Psoas muscle (tissue), 8 donors: ENCODE measurements at places on chromosomes 1 and 21. TPM values are rescaled to one million over a fixed set of nuclear protein-coding genes. Genes with fewer than 3 reads are reported as not detected.

Gene EVA1C
- 5.5 TPM for total RNA-seq

DNA sequence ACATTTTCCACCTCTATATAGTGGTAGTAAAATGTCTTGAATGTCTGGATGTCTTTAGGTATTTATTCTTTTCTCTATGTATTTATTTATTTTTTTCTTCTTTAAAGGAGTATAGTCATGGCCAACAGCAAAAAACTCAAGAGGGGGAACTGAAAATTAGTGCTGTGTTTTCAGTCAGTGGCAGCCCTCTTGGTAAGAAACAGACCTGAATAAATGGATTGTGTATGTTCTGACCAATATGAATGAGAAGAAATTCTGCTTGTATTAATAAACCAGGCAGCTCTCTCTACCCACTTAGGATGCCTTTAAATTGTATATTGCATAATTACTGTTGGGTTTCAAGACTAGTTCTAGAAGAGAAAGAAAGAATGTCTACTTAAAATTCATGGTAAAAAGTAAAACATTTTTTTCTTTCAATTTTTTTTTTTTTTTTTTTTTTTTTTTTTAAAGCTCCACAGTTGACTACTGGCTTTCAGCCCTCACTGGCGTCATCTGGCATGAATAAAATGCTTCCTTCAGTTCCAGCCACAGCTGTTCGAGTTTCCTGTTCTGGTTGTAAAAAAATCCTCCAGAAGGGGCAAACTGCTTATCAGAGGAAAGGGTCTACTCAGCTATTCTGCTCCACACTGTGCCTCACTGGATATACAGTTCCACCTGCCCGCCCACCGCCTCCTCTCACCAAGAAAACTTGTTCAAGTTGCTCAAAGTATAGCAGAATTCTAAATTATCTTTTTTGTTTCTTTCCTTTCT, 101.6 kb downstream of the ZMYM4 start:
- DNase-seq, result peak; percentile 48

DNA sequence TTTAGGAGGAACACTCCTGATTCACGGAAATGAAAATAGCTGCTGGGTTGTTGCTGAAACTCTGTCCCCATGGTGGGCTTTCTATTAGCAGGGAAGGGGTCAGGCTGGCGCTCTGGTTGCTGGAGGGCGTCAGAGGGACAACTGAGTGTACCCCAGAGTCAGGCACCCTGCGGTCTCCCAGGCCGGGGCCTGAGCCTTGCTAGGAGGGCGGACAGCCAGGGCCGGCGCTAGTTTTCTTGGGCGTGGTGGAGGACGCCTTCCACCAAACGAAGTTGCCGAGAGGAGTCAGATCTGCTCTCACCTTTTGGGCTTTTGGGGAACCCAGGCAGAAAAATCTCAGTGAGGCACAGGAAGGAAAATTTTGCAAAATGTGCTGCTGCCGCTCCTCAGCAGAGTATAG, 54.8 kb downstream of the NGF start:
- DNase-seq, result no peak

GRCh38 chr1:25944986-25945385, 38.8 kb upstream of the STMN1 start:
- no peak for DNase-seq

GRCh38 chr1:12279003-12279402, 49.2 kb downstream of the VPS13D start:
- DNase-seq, result no peak

DNA sequence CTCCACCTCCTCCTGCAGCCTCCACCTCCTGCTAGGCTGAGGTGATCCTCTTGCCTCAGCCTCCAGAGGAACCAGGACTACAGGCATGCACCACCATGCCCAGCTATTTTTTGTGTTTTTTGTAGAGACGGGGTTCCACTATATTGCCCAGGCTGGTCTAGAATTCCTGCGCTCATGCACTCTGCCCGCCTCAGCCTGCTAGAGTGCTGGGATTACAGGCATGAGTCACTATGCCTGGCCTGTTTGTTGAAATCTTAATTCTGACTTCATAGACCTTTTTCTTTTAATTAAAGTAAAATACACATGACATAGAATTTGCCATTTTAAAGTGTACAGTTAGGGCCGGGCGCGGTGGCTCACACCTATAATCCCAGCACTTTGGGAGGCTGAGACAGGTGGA, 42.7 kb downstream of the FAAP20 start:
- DNase-seq, result no peak

GRCh38 chr1:52186449-52186848, 44.6 kb downstream of the ZFYVE9 start:
- no peak for DNase-seq

- no peak for DNase-seq
These were observed 118.2 kb upstream of the ADGRL2 start for GRCh38 chr1:81682490-81682889.

GRCh38 chr21:44706706-44707581, 4.4 kb downstream of the TSPEAR start:
- no peak for DNase-seq

DNA sequence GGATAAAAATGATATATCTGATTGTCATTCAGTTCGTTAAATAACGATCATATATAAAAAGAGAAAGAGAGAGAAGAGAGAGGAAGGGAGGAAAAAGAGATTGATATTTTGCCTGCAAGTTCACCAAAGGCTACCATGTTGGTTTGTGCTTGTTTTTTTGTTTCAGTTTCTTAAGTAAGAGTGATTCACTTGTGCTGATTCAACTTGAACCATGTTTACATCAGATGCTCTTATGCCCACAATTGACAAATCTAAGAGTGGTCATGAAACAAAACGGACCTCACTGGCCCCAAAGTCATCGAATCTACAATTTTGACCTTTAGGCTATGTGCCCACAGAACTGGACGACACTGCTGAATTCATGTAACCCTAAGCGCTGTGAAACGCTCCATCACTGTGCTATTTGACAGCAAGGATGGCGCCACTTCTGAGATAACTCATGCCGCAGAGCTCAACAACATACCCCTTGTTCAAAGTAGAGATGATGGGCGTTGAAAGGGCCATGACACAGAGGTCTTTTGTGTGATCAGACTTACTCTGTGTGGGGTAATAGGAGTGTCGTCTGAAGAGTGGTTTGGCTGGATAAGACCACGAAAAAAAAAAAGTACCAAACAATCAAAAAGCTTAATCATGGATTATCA, 481.4 kb downstream of the SETD4 start:
- no peak for DNase-seq

DNA sequence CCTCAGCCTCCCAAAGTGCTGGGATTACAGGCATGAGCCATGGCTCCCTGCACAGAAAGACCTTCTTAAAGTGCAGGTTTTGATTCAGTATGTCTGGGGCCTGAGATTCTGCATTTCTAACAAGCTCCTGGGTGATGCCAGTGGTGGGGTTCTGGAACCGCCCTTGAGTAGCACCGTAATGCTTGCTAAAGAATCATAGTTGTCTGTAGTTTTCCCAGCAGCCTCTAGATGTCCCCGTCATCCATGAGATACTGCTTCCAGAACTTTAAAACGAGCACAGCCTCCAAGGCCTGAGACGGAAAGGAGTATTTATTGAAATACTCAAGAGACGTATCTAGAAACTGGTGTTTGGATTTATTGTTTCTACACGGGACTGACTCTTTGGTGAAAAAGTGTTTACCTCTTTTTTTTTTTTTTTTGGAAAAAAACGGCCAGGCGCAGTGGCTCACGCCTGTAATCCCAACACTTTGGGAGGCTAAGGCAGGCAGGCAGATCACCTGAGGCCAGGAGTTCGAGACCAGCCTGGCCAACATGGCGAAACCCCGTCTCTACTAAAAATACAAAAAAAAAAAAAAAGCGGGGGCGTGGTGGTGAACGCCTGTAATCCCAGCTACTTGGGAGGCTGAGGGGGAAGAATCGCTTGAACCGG, 2.6 kb upstream of the TOR3A start:
- no peak for DNase-seq

GRCh38 chr1:59276439-59276851, 20.4 kb upstream of the FGGY start:
- DNase-seq, result no peak

- DNase-seq, result no peak
These were observed 316.0 kb downstream of the LMO4 start for GRCh38 chr1:87644579-87645190.
